K562 (cell line): ENCODE measurements at places on chromosomes 5 and 9. TPM values are rescaled to one million over a fixed set of nuclear protein-coding genes. Genes with fewer than 3 reads are reported as not detected.

The CNTLN gene
- 0.04 TPM in 1 of 2 replicates, not detected in the other for total RNA-seq

The INSL4 gene
- total RNA-seq = not detected in 2 replicates

The NPDC1 gene
- 1.5 and 2.1 TPM in 2 replicates for total RNA-seq

The ANKRD18B gene
- total RNA-seq = 1.9 and 3.3 TPM in 2 replicates

The KIAA1958 gene
- total RNA-seq = 14.4 and 16.0 TPM in 2 replicates

GRCh38 chr5:83839256-83839655 is 118.6 kb upstream of the HAPLN1 start:
- H3K27ac ChIP-seq = no peak overlapping the region
- H3K4me3 ChIP-seq = no peak overlapping the region
- no peaks in the 10 kb centered on the region for H3K27me3 ChIP-seq
- H3K4me1 ChIP-seq = no peaks in the 10 kb centered on the region
- no peaks in the 10 kb centered on the region for H3K36me3 ChIP-seq
- no peak for DNase-seq

- no peak overlapping the region for H3K4me3 ChIP-seq
- DNase-seq = no peak
- no peaks in the 10 kb centered on the region for H3K4me1 ChIP-seq
- H3K27me3 ChIP-seq = no peaks in the 10 kb centered on the region
Measured at GRCh38 chr5:35502206-35502605, 115.5 kb upstream of the SPEF2 start.

GRCh38 chr9:71766663-71767062 is 1.6 kb downstream of the CEMIP2 start:
- H3K27me3 ChIP-seq = no peaks in the 10 kb centered on the region
- H3K4me1 ChIP-seq = peaks cover 14% of the 10 kb centered on the region
- H3K36me3 ChIP-seq = no peaks in the 10 kb centered on the region
- no peak for DNase-seq
- peak overlapping the region; percentile 73 for H3K4me3 ChIP-seq

- no peak overlapping the region for H3K27ac ChIP-seq
- no peaks in the 10 kb centered on the region for H3K36me3 ChIP-seq
- no peak overlapping the region for H3K4me3 ChIP-seq
- no peaks in the 10 kb centered on the region for H3K4me1 ChIP-seq
- no peaks in the 10 kb centered on the region for H3K27me3 ChIP-seq
Measured at GRCh38 chr5:168282120-168282519, 9.3 kb upstream of the WWC1 start.

DNA sequence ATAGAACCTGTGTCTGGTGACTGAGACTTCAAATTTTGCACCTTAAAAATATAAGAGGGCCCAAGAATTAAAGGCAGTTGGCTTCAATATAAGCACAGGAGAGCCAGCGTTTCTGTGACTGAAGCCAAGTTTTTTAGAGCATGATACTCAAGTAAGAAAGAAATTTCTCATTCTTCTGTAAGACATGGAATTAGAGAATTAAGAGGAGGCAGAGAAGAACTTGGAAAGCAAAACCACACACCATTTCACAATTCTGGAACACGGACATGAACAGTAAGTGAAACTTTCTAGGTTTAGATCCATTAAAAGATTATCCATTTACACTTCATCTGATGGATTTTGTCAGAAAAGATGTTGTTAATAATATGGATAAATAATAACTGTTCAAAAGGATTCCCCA is 8.9 kb upstream of the AGXT2 start:
- no peaks in the 10 kb centered on the region for H3K36me3 ChIP-seq
- DNase-seq = no peak
- H3K27ac ChIP-seq = no peak overlapping the region
- H3K4me1 ChIP-seq = no peaks in the 10 kb centered on the region
- H3K27me3 ChIP-seq = no peaks in the 10 kb centered on the region

- no peaks in the 10 kb centered on the region for H3K27me3 ChIP-seq
- H3K4me3 ChIP-seq = no peak overlapping the region
- H3K4me1 ChIP-seq = no peaks in the 10 kb centered on the region; the same call in 1 of the 2 replicates
- H3K27ac ChIP-seq = no peak overlapping the region
- peak; percentile 68 for DNase-seq
Measured at GRCh38 chr5:140351609-140352334, 5.4 kb upstream of the HBEGF start.

DNA sequence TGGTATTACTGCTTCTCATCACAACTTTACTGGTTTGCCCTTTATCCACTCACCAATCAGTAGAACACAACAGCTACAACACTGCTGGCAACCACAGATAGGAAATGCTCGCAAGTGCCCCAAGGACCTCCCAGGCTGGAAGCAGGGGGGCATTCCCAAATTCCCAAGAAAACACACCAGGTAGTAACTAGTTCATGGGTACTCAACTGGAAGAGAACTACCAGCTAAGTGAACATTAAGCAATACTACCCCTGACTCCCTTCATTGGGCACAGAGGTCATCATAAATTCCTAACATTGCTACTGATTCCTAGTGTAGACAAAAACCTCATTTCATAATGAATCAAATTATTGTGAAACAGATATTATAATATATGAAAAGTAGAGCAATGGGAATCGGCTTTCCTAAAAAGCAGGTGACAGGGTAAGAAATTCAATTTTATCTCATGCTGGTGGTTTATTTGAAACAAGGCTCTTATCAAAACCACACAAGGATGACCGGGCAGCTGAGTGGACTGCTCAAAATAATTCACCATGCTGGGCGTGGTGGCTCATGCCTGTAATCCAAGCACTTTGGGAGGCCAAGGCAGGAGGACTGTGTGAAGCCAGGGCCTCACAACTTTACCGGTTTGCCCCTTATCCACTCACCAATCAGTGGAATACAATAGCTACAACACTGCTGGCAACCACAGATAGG is 81.6 kb downstream of the TLE1 start:
- H3K27ac ChIP-seq = no peak overlapping the region
- no peak overlapping the region for H3K4me3 ChIP-seq
- H3K36me3 ChIP-seq = no peaks in the 10 kb centered on the region
- DNase-seq = no peak
- H3K27me3 ChIP-seq = no peaks in the 10 kb centered on the region
- no peaks in the 10 kb centered on the region for H3K4me1 ChIP-seq

- no peak overlapping the region for H3K27ac ChIP-seq
- DNase-seq = no peak
- 0 out of 3 replicates have a peak, but pooled peaks cover 2% of the 10 kb centered on the region for H3K27me3 ChIP-seq
- H3K4me3 ChIP-seq = no peak overlapping the region
- H3K4me1 ChIP-seq = peaks cover 15% of the 10 kb centered on the region
Measured at GRCh38 chr9:78292716-78293497, 4.0 kb upstream of the PSAT1 start.
